ENCODE measurements at places on chromosomes 16 and 17.

- no peak for DNase-seq
Observed at GRCh38 chr17:38825762-38826247, 684 bp upstream of the CWC25 start.

- peak; percentile 95 for DNase-seq
Observed at GRCh38 chr17:57518587-57519581, 226.2 kb downstream of the CCDC182 start.

GRCh38 chr16:12410837-12411490 lies 392.7 kb downstream of the CPPED1 start:
- no peak for DNase-seq

GRCh38 chr16:48435906-48436305 lies 50.7 kb upstream of the SIAH1 start:
- no peak for DNase-seq

DNA sequence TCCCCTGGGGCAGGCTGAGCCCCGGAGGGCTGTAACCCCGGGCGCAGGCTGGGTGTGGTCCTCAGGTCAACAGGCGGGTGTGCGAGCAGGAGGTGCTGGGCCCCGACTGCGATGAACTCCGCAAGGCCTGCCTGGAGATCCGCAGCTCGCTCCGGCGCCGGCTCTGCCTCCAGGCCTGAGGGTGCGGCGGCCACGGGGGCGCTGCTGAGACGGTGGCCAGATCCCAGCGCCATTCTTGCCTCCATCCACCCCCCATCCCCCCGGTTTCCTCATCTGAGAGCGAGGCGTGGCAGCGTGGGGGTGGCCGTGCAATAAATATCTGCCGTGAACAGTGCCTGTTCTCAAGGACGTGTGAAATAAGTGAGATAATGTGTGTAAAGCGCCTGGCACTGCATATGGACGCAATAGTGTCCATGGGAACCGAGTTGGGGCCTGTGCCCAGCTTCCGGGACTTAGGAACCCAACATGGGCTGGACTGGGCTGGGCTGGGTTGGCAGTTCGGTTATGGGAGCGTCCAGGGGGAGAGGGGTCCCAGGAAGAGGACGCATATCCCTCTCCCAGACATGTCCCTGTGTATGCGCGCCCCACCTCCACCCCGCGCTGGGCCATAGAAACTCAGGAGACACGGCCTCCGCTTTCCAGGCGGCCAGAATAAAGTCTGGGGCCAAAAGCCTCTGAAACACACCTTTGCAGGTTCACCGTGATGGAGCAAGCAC lies 15.0 kb downstream of the ZNF213 start:
- DNase-seq, result peak; percentile 80

- DNase-seq, result no peak
Observed at GRCh38 chr16:50671644-50672260, 9.4 kb downstream of the SNX20 start.

DNA sequence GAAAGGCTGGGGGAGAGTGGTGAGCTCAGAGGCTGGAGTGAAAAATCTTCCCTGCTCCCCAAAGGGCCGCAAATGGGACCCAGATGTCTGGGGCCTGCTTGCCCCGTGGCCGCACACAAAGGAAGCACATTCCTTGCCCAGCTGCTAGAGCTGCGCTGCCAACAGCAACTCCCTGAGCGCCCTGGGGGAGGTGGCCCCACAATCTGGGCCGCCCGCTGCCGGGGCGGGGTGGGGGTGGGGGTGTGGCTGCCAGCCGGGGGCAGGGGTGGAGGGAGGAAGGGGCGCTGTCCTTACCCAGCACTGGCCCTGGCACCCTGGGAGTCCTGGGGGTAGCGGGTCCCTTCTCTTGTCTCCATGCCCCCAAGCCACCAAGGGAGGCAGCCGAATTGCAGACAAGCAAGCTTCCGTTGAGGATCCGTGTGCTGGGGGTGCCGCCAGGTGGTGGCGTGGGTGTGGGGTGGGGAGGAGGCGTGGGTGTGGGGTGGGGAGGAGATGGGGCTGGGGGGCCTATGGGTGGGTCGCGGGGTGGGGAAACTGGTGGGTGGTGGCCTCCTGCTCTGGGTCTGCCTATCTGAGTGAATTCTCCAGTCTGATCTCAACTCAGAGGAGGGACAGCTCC lies 48.4 kb upstream of the PABPN1L start:
- no peak for DNase-seq

DNA sequence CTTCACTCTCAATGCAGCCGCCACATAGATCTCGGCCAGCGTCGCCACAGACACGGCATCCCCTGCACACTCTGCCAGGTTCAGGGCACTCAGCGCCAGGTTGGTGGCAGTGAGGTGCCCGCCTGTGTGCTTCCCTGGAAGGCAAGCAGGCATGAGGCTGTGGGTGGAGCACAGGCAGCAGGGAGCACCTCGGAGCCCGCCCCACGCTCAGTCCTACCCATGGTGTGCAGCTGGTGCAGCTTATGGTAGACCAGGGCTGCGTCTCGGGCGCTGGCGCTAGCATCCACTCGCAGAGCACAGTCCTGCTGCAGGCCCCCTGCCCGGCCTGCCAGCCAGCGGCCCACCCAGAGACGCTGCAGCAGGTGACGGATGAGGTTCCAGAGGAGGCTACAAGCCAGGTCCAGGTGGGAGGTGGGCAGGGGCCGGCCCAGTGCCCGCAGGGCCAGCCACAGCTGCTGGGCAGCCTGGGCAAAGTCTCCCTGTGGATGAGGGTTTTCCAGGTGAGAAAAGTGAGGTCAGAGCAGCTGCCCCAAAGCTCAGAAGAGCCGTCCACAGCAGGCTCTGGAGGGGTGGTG lies 20.5 kb downstream of the SREBF1 start:
- DNase-seq, result no peak

- DNase-seq, result no peak
Observed at GRCh38 chr17:18368946-18369345, 5.6 kb upstream of the SHMT1 start.

- DNase-seq, result no peak
Observed at GRCh38 chr17:74328487-74328886, 2.5 kb downstream of the KIF19 start.

GRCh38 chr16:50282010-50282538 lies 15.7 kb downstream of the ADCY7 start:
- no peak for DNase-seq

DNA sequence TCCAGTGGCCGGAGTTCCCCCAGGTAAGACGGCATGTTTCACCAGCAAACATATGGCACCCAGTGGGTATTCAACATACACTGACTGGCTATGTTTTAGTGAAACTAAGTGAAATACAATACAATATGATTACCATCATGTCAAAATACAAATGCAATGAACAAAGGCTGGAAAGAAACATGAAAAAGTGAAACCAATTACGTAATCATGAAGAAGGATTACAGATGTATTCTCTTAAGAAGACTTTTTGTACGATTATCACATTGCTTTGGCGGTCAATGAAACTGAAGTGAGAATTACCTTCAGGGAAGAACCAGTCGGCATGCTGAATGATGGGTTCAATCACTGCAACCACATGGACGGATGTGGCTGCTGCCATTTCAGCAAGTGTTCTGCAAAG lies 71.7 kb downstream of the ARHGAP17 start:
- no peak for DNase-seq

DNA sequence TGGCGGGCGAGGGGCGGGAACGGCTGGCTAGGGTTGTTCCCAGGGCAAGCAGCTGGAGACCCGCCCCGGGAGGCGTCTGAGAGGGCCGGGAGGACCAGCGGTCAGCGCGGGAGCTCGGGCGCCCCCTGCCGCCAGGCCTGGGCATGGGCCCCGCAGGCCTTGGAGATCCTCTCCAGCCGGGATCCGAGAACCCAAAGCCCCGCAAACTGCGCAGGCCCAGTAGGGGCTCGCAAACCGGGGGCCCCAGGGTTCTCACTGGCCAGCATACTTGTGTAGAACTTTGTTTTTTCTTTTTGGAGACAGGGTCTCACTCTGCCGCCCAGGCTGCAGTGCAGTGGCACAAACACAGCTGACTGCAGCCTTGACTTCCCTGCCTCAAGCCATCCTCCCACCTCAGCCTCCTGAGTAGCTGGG lies 20.8 kb upstream of the ZNF423 start:
- no peak for DNase-seq

DNA sequence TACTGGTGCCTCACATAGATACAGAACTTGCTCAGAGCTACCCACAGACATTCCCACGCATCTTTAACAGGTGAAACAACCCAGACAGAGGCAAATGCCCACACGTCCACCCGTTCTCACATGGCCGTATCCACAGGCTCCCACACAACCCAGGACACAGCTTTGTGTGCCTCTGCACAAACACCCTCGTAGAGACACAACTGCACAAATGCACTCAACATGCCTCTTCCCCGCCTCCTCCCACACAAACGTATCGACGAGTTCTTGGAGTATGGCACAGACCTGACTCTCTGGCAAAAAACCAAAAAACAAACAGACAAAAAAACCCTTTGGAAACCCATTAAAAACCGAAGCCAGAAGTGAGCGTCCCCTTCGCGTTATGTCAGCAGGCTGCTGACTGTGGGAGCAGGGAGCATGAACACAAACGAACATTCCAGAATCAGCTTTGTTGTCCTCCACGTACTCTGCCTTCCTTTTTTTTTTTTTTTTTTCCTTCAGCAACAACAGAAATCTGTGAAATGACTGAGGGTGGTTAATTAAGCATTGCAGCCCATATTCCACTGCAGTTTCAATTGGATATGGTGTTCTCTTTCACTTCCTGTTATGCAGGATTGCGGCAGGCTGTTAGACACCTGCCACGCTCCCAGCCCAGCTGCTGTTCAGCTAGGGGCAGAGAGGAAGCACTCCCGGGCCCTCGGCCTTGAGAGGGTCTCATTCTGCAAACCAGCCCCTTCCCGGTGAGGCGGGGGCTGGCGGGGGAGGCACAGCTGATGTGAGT lies 313.7 kb downstream of the MAF start:
- DNase-seq, result no peak

GRCh38 chr16:64121473-64121872 lies 1000.4 kb downstream of the CDH11 start:
- peak; percentile 31 for DNase-seq

- DNase-seq, result no peak
Observed at GRCh38 chr17:67879662-67880061, 54.4 kb downstream of the BPTF start.

- no peak for DNase-seq
Observed at GRCh38 chr17:48738424-48738802, 9.9 kb upstream of the HOXB13 start.

DNA sequence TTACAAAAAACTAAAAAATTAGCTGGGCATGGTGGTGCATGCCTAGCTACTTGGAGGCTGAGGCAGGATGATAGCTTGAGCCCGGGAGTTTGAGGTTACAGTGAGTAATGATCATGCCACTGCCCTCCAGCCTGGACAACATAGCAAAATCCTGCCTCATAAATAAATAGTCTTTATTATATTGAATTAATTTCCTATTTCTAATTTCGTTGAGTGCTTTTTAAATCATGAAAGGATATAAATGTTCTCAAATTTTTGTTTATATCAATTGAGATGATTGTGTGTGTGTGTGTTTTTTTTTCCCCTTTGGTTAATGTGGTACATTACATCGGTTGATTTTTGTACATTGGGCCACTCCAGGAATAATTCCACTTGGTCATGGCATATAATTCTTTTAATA lies 32.0 kb upstream of the AQP8 start:
- DNase-seq, result no peak

DNA sequence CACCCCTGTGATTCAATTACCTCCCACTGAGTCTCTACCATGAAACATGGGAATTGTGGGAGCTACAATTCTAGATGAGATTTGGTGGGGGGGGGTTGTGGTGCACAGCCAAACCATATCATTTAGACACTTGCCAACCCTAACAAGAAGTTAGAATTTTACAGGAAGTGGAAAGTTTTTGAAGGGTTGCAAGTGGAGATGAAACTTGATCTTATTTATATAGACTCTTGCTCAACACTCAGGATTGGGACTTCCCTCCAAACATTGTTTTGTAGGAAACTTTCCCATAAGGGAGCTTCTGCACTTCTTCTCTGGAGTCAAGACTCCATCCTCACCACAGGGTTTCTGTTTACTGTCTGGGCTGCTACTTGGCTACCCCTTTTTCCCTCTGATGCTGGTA lies 266.7 kb upstream of the CDH11 start:
- no peak for DNase-seq

GRCh38 chr16:24094660-24095059 lies 161.5 kb upstream of the CACNG3 start:
- no peak for DNase-seq

GRCh38 chr17:80385046-80385445 lies 29.9 kb upstream of the ENDOV start:
- DNase-seq, result no peak

DNA sequence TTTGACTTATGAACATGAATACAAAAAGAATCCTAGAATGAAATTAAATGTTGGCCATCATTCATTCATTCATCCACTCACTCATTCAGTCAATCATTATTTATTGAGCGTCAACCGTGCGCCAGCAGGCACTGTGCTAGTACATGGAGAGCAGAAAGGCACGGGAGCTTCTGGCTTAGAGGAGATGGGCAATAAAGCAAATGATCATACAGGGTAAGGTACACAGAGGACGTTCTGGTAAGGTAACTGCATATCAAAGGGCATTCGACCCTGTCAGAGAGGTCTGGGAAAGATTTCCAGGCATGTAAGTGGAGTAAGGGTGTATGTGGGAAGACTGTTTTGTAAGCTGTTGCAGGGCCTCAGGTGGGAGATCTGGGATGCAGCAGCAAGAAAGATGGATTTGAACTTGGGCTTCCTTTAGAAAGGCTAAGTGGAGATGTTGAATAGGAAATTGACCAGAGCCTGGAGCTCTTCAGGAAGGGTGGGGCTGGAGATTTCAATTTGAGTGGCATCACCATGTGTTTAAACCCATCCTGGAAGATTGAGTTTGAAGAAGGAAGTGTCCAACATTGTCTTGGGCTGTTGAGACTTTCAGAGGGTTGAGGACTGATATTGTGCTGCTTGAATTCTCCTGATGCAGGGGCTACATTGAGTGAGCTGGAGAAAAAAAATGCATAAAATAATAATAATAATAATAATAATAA lies 2.8 kb upstream of the MSI2 start:
- DNase-seq, result no peak

DNA sequence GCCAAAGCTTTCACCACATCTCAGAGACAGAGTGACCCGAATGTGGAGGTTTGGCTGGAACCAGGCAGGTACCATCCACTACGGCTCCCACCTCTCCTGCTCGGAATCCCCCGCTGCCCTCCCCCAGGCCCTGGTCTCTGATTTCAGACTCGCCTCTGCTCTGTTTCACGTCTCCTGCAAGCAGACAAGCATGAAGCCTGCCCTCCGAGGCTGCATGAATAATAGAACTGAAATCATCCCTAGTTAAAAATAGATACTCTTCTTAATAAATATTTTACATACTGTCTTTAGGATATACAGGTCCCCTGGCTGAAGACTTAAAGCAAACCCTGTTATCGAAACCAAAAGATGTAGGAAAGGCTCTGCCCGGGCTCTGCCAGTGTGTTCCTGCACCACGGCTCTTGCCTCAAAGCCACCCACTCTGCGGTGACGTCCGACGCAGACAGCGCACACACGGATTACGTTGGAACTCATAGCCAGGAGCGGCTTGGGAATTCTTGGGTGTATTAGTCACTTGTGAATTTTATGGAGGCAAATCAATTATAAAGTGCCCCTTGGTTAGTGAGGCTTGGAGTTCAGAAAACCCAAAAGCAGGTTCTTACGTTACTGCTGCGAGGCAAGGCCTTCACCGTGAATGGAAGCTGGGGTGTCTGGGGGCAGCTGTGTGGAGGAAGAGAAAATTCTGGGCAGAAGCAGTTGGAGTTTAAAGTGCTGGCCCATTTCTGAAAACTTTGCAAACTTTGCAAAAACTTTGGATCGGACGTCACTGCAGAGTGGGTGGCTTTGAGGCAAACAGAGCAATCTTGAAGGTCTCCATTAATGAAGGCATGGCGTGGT lies 25.6 kb upstream of the NPTX1 start:
- no peak for DNase-seq

- DNase-seq, result no peak
Observed at GRCh38 chr17:14107889-14108288, 38.6 kb downstream of the COX10 start.

GRCh38 chr17:77423589-77424451 lies 283.1 kb downstream of the SEC14L1 start:
- DNase-seq, result peak; percentile 78
